Stimulated activated CD4-positive, alpha-beta T cell treated with anti-CD3 and anti-CD28 coated beads, TNF-alpha, amount 100 ng/mL, for 1 hour (primary cell): ENCODE measurements at places on chromosomes 5 and 9.

DNA sequence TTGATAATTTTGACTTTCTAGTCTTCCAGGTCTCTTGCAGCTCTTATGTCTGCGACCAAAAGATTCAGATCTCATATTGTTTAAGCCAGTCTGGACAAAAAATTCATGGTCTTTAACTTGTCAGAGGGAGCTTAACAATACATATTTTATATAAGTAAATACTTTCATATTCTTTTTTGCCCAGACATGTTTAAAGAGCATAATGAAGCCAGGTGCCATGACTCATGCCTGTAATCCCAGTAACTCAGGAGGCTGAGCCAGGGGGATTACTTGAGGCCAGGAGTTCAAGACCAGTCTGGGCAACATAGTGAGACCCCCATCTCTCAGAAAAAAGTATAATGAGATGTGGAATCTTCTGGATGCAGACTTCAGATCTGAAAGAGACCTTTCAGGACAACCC is 69.8 kb downstream of the JMY start:
- no peak for DNase-seq

- DNase-seq, result no peak
Observed at GRCh38 chr5:74136276-74136825, 504.2 kb downstream of the ENC1 start.

DNA sequence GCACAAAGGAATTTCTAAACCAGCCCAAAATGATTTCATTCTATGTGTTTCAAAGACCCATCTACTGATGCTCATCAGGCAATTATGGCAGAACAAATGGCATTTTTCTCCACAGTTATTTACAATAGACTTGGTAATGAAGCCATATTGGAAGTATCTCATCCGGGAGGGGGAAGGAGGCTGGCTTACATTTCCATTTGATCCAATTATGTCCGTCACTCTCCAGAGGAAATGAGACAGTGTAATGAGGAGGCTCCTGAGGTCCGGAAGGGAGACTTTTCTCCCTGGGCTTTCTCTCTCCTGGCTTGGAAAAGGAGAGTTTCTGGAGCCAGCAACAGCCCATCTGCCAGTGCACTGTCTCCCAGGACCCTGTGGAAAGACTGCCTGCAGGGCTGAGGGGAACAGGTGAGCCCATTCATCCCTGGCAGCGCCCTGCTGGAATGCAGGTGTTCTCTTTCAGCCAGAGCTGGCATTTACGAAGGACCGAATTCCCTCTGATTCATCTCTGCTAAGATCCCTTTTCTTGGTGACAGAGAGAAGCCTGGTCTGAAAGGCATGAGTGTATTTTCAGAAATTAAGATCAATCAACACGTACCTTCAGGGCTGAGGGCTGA is 54.9 kb upstream of the SAP30L start:
- no peak for DNase-seq

- no peak for DNase-seq
Observed at GRCh38 chr5:93911609-93912008, 170.2 kb upstream of the POU5F2 start.
